ENCODE measurements at places on chromosomes 5 and 9.

GRCh38 chr9:137269231-137269772 lies 8.2 kb upstream of the TOR4A start:
- no peaks in the 10 kb centered on the region for H3K27me3 ChIP-seq
- peak overlapping the region; percentile 33 for H3K4me3 ChIP-seq
- H3K27ac ChIP-seq, result peak overlapping the region; percentile 31
- no peak for DNase-seq
- peaks cover 28% of the 10 kb centered on the region for H3K36me3 ChIP-seq

- H3K36me3 ChIP-seq, result peaks cover 74% of the 10 kb centered on the region
- no peaks in the 10 kb centered on the region for H3K4me1 ChIP-seq
- H3K4me3 ChIP-seq, result no peak overlapping the region
- DNase-seq, result no peak
These were observed 78.1 kb upstream of the UBTD2 start for GRCh38 chr5:172361566-172362238.

GRCh38 chr5:149405550-149406202 lies 26.6 kb upstream of the IL17B start:
- DNase-seq, result no peak
- H3K27me3 ChIP-seq, result no peaks in the 10 kb centered on the region
- peak overlapping the region; percentile 90 for H3K27ac ChIP-seq
- no peak overlapping the region for H3K4me3 ChIP-seq

GRCh38 chr5:36770125-36770524 lies 106.4 kb upstream of the NIPBL start:
- DNase-seq, result no peak
- no peak overlapping the region for H3K4me3 ChIP-seq
- no peaks in the 10 kb centered on the region for H3K4me1 ChIP-seq
- H3K36me3 ChIP-seq, result no peaks in the 10 kb centered on the region
- no peak overlapping the region for H3K27ac ChIP-seq
- no peaks in the 10 kb centered on the region for H3K27me3 ChIP-seq

DNA sequence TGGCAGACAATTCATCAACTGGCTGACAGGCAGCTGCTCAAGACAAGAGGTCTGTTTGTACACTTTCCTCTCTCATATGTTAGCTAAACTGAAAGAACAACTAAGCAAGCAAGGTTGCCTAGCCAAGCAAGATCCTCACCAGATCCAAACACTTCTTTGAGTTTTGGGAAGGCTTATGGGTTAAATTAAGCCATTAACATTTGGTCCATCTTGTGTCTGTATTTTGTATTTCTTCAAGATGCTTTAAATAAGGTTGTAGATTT lies 170.4 kb upstream of the RAI14 start:
- no peaks in the 10 kb centered on the region for H3K27me3 ChIP-seq
- no peaks in the 10 kb centered on the region for H3K36me3 ChIP-seq
- H3K27ac ChIP-seq, result no peak overlapping the region
- H3K4me3 ChIP-seq, result no peak overlapping the region
- no peak for DNase-seq
- H3K4me1 ChIP-seq, result peaks cover 8% of the 10 kb centered on the region
